Cardiac fibroblast (primary cell): ENCODE measurements at places on chromosomes 4 and X.

- peak; percentile 85 for DNase-seq
Measured at GRCh38 chr4:110198435-110199416, at the start of gene ELOVL6. TSS of gene ELOVL6 (minus strand) at chr4:110198615. CDS start at chr4:110198335, 280 bp downstream.

DNA sequence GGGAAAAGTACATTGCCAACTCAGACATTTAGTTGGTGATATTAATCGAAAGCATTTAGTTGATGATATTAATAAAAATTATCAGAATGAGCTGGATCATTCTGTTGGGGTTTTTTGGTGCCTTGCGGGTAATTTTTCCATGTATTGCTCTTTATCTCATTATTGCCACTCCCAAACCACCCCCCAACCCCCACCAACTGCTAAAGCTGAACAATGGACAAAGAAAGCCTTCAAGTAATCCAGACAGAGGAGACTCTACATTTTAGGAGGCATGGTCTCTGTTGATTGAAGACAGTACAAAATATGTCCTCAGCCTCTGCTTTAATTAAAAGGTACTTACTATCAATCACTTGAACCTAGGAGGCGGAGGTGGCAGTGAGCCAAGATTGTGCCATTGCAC, 22.5 kb downstream of the PDK3 start:
- no peak for DNase-seq

DNA sequence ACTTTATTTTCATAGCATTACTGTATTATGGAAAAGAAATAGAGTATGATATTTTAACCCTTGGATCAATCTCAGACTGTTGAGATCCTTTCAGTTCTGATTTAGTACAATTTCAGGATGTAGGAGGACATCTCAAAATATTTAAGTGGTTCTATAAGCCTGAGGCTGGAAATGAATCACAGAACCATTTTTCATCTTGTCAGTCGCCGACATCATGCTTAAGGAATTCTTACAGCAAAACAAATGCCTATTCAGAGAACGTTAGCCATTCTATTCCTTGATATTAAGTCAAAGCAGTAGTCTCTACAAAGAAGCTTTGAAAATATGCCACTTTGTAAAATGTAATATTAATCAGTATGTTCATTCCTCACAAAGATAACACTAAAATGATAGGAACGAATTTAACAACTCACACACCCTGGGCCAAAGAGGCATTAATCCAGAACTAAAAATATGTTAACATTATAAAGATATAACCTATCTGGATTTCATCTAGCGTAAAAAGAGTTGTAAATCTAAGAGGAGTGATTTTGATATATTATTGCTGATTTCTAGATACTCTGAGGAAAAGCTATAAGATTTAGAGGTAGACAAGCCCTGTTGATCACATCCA, 152.0 kb downstream of the GASK1B start:
- DNase-seq = peak; percentile 86

DNA sequence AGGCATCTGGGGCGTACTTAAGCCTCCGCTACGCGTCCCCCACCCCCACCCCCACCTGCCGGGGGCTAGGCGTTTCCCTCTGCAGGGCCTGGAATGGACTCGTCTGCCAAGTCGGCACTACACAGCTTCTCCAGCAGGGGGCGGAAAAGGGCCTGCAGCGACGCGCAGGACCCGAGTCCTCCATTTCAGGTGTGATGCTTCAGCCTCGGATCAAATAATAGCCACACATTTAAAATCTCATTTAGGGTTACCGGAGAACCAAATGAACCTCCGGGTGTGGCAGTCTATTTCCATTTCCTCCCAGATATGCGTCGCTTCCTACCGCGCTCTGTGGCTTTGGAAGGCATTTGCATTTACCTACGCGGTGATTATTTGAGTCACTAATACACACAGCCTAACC, 2.9 kb downstream of the PAK3 start:
- peak; percentile 16 for DNase-seq

GRCh38 chr4:10106421-10107039, 10.1 kb downstream of the WDR1 start:
- peak; percentile 94 for DNase-seq

- DNase-seq = peak; percentile 24
Measured at GRCh38 chr4:167868163-167868562, 224.2 kb upstream of the ANXA10 start.

DNA sequence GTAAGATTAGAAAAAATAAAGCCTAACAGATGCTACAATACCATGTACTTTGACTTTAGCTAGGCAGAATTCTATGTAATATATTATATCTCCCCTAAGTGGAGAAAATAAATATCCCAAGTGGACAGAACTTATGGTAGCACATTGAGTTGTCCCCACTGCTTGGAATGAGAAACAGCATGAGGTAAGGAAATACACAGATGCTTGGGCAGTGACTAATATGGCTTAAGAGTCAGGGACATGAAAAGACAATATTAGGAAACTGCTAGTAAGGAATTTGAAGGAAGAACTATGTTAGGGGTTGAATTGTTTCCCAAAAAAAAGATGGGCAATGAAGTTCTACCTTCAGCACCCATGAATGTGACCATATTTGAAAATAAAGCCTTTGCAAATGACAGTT, 2265.1 kb downstream of the PCDH7 start:
- DNase-seq = peak; percentile 16
